ENCODE measurements at places on chromosomes 4 and X. TPM values are rescaled to one million over a fixed set of nuclear protein-coding genes. Genes with fewer than 3 reads are reported as not detected.

DNA sequence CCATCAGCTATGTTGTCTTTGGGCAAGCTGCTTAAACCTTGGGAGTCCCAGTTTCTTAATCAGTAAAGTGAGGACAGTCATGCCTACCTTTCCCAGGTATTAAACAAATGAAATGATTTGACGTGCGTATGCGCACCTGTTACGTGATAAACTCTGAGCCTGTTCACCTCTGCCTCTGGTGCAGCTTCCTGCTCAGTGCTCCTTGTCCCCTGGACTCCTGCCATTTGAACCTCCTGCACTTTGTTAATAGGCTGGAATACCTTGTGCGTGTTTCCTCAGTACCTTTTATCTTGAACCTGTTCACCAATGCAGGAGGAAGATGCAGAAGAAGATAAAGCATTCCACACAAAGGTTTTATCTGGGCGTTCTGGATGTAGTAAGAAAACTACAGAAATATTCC lies 211.9 kb downstream of the CEP135 start:
- H3K4me1 ChIP-seq: peaks cover 2% of the 10 kb centered on the region
- peaks cover 3% of the 10 kb centered on the region for H3K27me3 ChIP-seq
- no peak overlapping the region for H3K27ac ChIP-seq
- no peaks in the 10 kb centered on the region for H3K36me3 ChIP-seq

GRCh38 chrX:9765737-9766097 lies at the start of gene GPR143:
TSS of gene GPR143 (minus strand) at chrX:9765847. CDS start at chrX:9765817, 30 bp downstream.
- H3K36me3 ChIP-seq: no peaks in the 10 kb centered on the region
- H3K4me1 ChIP-seq: no peaks in the 10 kb centered on the region
- H3K27ac ChIP-seq: no peak within 1 kb of the TSS
- H3K4me3 ChIP-seq: no peak within 1 kb of the TSS
- peaks cover 13% of the 10 kb centered on the region for H3K27me3 ChIP-seq

DNA sequence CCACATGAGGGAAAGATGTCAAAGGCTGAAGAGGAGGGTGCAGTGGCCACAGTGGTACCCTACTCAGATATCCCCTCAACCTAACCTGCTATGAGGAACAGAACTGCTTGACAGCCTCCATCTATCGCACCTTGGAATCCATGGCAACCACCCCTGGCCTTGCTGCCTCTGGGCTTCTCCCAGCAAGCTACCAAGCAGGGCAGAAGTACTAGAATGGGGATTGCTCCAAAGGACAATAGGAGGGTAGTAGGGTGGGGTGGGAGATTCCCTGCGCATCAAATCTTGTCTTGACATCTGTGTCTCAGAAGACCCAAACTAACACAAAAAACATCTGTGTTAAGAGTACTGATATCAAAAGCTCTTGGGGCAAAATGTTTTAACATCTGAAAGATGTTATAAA lies 118.2 kb downstream of the FBXW7 start:
- H3K36me3 ChIP-seq: no peaks in the 10 kb centered on the region
- H3K4me3 ChIP-seq: no peak overlapping the region
- no peak for DNase-seq

- H3K27ac ChIP-seq: no peak overlapping the region
- no peak overlapping the region for H3K4me3 ChIP-seq
- H3K36me3 ChIP-seq: no peaks in the 10 kb centered on the region
- no peaks in the 10 kb centered on the region for H3K27me3 ChIP-seq
- no peaks in the 10 kb centered on the region for H3K4me1 ChIP-seq
These were observed 28.0 kb downstream of the PDHA2 start for GRCh38 chr4:95867919-95868318.

DNA sequence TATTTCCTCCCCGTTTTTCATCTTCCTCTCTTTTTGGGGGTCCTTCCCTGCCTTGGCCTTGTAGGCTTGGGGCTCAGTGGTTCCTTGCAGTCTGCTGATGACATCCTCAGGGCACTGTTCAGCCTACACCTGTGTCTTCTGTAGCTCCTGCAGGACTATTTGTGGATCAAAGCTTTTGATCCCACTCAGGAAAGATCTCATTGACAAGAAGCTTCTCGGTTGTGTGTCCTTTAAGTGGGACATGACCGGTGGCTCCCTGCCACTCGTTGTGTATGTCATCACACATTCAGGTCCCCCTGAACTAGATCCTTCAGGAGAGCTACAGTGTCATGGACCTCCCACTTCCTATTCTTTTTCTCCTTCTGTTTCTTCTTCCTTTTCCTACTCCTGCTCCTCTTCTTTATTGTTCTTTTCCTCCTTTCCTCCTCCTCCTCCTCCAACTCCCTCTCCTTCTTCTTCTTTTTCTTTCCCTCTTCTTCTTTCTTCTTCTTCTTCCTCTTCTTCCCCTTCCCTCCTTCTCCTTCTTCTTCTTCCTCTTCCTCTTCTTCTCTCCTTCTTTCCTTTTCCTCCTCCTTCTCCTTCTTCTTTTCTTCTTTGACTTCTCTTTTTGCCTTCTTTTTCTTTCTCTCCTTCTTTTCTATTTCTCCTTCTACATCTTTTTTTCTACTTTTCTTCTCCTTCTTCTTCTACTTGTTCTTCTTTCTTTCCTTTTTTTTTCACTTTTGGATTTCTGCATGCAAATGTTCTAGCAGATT lies 67.8 kb downstream of the NBDY start:
- H3K36me3 ChIP-seq: no peaks in the 10 kb centered on the region
- no peak overlapping the region for H3K4me3 ChIP-seq
- H3K27me3 ChIP-seq: no peaks in the 10 kb centered on the region
- H3K4me1 ChIP-seq: peaks cover 38% of the 10 kb centered on the region
- H3K27ac ChIP-seq: peak overlapping the region; percentile 95
- DNase-seq: no peak

OTUD6A gene
- not detected for total RNA-seq

GRCh38 chr4:186458050-186458449 lies 97.3 kb downstream of the MTNR1A start:
- H3K4me3 ChIP-seq: no peak overlapping the region
- H3K36me3 ChIP-seq: no peaks in the 10 kb centered on the region
- H3K27me3 ChIP-seq: no peaks in the 10 kb centered on the region

RIPPLY1 gene
- not detected for total RNA-seq

DNA sequence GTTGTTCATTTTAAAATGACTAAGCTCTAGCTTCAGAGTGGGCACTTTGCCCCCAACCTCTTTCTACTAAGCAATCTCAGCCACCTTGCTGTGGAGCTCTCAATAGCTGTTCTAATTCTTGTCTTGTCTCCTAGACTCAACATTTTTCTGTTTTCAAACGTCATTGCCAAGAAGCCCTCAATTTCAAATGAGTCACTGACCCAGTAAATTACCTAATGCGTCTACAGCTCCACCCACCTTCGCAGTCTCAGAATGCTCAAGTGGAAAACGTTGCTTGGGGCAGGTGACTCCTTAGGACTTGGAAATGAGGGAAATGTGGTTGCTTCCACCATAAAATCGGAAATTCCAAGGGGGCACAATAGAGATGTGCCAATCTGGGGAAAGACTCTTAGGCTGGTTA lies 59.0 kb downstream of the ING2 start:
- H3K27ac ChIP-seq: no peak overlapping the region
- no peaks in the 10 kb centered on the region for H3K36me3 ChIP-seq
- H3K4me1 ChIP-seq: peaks cover 6% of the 10 kb centered on the region
- no peak for DNase-seq

MAGEC2 gene
- total RNA-seq: not detected

UGT8 gene
- total RNA-seq: 0.93 TPM

- no peak for DNase-seq
- no peaks in the 10 kb centered on the region for H3K27me3 ChIP-seq
These were observed 283.6 kb downstream of the GALNTL6 start for GRCh38 chr4:172096786-172097185.

DNA sequence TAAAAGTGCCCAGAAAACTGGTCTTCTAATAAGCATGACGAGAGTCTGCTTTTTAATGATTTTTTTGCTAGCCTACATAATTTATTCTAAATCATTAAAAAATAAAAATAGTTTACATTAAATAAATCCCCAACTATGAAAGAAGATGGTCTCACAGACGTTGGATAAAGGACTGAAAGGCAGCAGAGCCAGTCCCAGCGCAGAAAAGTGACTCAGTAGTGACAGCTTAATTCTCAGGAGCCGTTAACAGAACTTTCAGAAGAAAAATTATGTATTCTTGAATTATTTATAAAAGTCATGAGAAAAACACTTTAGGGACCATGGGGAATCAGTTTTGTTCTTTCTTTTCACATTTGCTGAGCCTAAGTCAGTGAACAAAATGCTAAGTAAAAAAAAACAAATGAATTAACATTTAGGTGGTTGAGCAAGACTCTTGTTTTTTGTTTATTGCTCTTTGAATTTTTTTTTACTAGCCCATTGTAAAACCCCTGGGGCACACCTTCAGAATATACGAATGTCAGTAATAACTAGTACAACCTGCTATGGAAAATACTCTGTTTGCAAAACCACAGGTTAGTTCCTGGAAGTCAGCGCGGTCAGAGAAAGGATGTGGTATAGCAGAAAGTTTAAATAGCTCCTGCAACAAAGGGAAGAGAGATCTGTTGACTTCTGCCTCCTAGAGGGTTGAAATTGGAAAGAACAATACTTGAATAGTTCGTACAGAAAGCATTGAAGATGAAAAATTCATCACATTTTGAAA lies 50.4 kb upstream of the CCDC160 start:
- H3K4me1 ChIP-seq: peaks cover 3% of the 10 kb centered on the region
- H3K27me3 ChIP-seq: no peaks in the 10 kb centered on the region
- peak overlapping the region; percentile 81 for H3K4me3 ChIP-seq
- peak; percentile 78 for DNase-seq
- no peak overlapping the region for H3K27ac ChIP-seq
- no peaks in the 10 kb centered on the region for H3K36me3 ChIP-seq

DNA sequence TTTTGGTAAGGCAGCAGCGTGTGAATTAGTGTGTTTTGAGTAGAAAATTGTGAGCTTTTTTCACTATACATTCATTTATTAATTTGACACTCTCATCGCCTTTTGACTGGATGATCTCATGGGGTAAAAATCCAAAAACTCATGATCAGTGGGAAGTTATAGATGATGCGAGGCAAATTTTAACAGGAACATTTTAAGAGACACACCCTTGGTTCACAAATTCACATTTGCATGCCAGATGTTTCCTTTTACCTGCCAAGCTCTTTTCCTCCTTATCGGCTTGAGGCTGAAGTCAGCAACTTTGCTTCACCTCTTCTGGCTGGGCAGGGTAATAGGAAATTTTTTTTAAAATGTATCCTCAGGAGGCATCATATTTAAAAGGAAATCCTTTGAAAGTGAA lies 318.0 kb upstream of the HS3ST1 start:
- H3K4me1 ChIP-seq: no peaks in the 10 kb centered on the region
- no peak overlapping the region for H3K27ac ChIP-seq
- DNase-seq: no peak
- H3K36me3 ChIP-seq: no peaks in the 10 kb centered on the region

- peak overlapping the region; percentile 8 for H3K4me3 ChIP-seq
- H3K36me3 ChIP-seq: peaks cover 7% of the 10 kb centered on the region
- no peaks in the 10 kb centered on the region for H3K27me3 ChIP-seq
- no peak for DNase-seq
These were observed 73.7 kb downstream of the TBL1X start for GRCh38 chrX:9538544-9539045.

- H3K4me3 ChIP-seq: no peak overlapping the region
- no peak overlapping the region for H3K27ac ChIP-seq
- no peaks in the 10 kb centered on the region for H3K4me1 ChIP-seq
- H3K36me3 ChIP-seq: no peaks in the 10 kb centered on the region
These were observed 130.6 kb downstream of the UGT8 start for GRCh38 chr4:114729068-114729738.

- H3K36me3 ChIP-seq: no peaks in the 10 kb centered on the region
- no peak overlapping the region for H3K4me3 ChIP-seq
- H3K27me3 ChIP-seq: no peaks in the 10 kb centered on the region
- H3K4me1 ChIP-seq: no peaks in the 10 kb centered on the region
- DNase-seq: no peak
These were observed 562.2 kb upstream of the SLIT2 start for GRCh38 chr4:19689511-19689910.

GRCh38 chr4:63325140-63325539 lies 1084.1 kb downstream of the TECRL start:
- no peak overlapping the region for H3K4me3 ChIP-seq
- no peaks in the 10 kb centered on the region for H3K27me3 ChIP-seq
- H3K4me1 ChIP-seq: no peaks in the 10 kb centered on the region
- DNase-seq: no peak
- H3K36me3 ChIP-seq: no peaks in the 10 kb centered on the region

Data from naive thymus-derived CD8-positive, alpha-beta T cell (primary cell).